ENCODE measurements at places on chromosomes 1 and 21.

DNA sequence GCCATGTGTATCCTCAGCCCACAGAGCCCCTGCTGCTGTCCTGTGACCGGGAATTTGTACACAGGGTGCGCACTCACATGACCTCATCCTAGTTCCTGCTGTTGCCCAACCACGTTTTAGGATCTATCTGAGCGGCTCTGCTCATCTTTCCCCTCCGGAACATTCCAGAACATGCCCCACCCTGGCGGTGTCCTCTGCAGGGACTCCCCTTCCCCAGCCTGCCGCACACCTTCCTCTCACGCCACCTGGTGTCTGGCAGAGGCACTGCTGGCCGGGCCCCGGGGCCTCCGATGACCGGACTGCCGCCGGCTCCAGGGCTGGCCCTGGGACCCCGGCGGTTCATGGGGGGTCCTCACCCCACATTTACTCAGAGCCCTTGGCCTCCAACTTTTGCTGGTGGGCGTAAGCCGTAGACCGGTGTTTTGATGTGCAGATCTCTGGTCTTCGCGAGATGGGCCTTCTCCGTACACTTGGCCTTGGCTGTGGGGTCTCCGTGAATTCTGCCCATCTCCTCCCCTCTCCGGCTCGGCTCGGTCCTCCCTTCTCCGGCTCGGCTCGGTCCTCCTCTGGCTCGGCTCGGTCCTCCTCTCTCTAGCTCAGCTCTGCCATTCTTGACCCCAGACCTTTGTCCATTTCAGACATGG is 29.5 kb downstream of the ARHGEF16 start:
- DNase-seq: no peak

- no peak for DNase-seq
Observed at GRCh38 chr21:43211072-43211759, 42.4 kb downstream of the CRYAA start.

DNA sequence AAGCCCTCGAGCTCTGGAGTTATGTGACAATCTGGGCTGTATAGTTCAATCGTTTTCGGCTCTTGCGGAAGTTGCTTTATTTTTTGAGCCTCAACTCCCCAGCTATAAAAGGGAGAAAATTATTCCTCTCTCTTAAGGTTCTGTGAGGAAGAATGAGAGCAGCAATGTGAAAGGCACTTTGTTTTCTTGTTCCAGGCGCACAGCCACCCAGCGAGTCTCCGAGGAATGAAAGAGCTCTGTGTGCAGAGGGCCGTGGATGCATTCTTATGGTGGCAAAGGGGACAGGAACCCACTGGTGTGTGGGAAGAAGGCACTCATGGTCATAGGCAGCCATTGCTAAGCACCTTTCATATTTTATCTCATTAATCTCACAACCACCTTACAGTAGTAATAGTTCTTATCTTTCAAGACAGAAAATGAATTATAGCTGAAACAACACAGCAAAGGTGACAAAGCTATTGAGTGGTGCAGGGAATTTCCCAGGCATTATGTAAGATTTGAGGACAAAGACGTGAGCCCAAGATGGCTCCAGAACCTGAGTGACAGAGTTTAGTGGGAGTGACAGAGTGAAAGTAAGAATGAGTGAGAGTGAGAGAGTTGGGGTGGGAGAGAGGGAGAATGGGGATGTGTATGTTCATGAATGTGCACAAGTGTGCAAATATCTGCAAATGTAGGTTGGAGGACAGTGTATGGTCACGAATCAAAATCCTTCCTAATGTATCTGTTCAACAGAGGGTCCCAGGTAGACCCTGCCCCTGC is 9.4 kb downstream of the CYP2J2 start:
- DNase-seq: peak; percentile 96

GRCh38 chr1:228852511-228853088 is 117.3 kb downstream of the RHOU start:
- DNase-seq: no peak

DNA sequence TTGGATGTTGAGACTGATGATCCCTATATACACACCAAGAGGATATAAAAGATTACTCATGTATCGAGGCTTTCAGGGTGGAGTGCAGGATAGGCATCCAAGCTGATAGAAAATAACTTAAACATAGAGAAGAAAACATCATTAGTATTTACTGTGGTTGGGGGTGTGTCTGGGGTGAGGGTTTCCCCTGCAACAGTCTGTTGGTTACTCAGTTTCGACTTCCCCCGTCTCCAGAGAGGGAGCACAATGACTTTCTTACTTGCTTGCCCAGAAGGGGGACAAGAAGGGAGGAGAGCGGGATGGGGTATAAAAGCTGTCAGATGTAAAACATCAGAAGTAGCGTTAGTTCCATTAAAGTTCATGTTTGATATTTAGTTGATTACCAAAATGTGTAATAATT is 717.4 kb upstream of the ZP4 start:
- no peak for DNase-seq

DNA sequence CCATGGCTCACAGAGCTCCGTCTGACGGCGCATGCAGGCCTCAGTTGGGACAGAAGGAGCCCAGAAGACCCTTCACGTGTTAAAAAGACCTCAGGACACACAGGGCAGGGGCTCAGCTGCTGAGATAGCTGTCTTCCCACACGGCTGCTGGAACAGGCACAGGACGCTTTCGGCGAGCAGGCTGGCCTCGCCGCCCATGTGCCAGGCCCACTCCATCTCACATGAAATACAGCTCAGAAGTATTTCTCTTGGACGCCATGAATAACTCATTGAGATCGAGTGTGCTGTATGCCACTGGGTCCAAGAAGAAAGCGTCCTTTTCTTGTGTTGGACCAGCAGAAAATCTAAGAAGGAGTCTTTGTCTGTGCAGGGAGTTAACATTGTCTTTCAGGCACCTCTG is 69.6 kb downstream of the SIM2 start:
- DNase-seq: peak; percentile 73

- peak; percentile 69 for DNase-seq
Observed at GRCh38 chr1:26723013-26723991, 27.5 kb downstream of the ARID1A start.

- no peak for DNase-seq
Observed at GRCh38 chr1:115266729-115267421, 71.2 kb downstream of the NGF start.

GRCh38 chr1:65177457-65177856 is 29.5 kb downstream of the AK4 start:
- no peak for DNase-seq
